CD4-positive, alpha-beta memory T cell (primary cell): ENCODE measurements at places on chromosomes 1 and 21. TPM values are rescaled to one million over a fixed set of nuclear protein-coding genes. Genes with fewer than 3 reads are reported as not detected.

TCEA3 gene
- 22.7 TPM for polyA plus RNA-seq

CEP350 gene
- 65.9 TPM for polyA plus RNA-seq

FCRL2 gene
- polyA plus RNA-seq = not detected

NES gene
- not detected for polyA plus RNA-seq

TMCC2 gene
- 0.27 TPM for polyA plus RNA-seq

TMEM200B gene
- polyA plus RNA-seq = 0.24 TPM

HUNK gene
- not detected for polyA plus RNA-seq

SLC1A7 gene
- not detected for polyA plus RNA-seq

OR2T29 gene
- polyA plus RNA-seq = not detected

EPHA2 gene
- not detected for polyA plus RNA-seq

HFM1 gene
- polyA plus RNA-seq = not detected

UBXN10 gene
- polyA plus RNA-seq = 0.78 TPM

PCBP3 gene
- 0.36 TPM for polyA plus RNA-seq

PLOD1 gene
- 2.6 TPM for polyA plus RNA-seq

ARHGEF16 gene
- not detected for polyA plus RNA-seq

PADI1 gene
- not detected for polyA plus RNA-seq

CLK2 gene
- polyA plus RNA-seq = 21.5 TPM

CFAP74 gene
- polyA plus RNA-seq = not detected

CYYR1 gene
- polyA plus RNA-seq = not detected
